ENCODE measurements at places on chromosomes 5 and 9.

DNA sequence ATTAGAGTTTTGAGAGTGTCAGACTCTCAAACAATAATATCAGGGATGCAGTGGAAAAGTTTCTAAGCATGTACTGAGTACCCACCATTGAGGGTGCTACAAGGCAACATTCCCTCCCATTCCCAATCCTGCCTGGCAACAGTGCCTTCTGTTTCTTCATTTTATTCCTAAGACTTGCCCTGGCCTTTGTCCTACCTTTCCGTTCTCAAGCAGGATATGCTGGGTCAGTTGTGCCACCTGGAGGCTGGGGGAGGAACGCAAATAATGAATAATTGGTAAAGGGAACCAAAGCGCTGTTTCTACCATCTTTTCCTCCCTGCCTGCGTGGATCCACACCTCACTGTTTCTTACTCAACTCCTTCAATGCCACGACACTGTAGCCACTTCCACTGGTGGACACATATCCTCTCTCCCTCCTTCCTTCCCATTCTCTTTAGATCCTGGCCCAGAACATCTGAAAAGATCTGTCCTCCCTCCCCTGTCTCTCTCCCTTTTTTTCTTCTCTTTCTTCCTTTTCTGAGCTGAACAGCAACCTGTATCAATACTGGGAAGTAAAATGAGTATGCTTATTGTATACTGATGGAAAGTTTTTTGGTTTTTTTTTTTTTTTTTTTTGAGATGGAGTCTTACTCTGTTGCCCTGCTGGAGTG, 149.5 kb downstream of the C9orf152 start:
- peak; percentile 50 for ATAC-seq

DNA sequence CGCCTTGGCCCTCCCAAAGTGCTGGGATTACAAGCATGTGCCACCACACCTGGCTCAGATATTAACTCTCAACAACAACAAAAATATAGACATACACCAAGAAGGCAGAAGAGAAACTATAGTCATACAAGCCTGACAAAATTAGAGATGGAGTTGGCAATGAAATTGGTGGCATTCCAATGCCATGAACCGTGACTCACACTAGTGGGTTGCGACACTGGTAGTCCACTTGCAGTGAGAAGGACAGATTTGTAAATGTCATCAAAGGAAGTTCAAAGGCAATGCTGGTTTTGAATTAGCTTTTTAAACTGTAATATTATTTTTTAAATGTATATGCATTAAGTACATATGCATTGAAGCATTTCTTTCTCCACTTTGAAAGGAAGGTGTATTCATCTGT, 8.5 kb upstream of the DNAJC25 start:
- ATAC-seq, result no peak

GRCh38 chr9:811106-811531, 30.4 kb upstream of the DMRT1 start:
- ATAC-seq, result no peak

GRCh38 chr5:79772651-79773050, 83.0 kb downstream of the CMYA5 start:
- ATAC-seq, result no peak

GRCh38 chr5:179865491-179866240, 7.0 kb upstream of the MRNIP start:
- ATAC-seq, result no peak

DNA sequence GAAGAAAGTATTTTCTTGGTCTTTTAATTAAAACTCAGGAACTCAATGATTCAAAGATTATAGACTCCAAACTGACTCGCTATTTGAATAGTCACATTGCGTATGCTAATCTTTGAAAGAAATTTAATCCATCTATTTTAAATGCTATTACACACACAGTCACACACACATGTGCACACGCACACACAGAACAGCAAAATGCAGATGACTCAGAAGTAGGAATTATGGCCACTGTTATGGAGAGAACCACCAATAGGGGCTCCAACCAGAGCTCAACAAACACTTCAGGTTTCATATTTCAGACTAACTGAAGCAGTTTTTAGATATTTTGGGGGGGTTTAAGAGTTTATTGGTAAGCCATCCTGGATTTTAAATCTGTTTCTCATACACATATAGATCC, 1917.9 kb downstream of the EFNA5 start:
- no peak for ATAC-seq

DNA sequence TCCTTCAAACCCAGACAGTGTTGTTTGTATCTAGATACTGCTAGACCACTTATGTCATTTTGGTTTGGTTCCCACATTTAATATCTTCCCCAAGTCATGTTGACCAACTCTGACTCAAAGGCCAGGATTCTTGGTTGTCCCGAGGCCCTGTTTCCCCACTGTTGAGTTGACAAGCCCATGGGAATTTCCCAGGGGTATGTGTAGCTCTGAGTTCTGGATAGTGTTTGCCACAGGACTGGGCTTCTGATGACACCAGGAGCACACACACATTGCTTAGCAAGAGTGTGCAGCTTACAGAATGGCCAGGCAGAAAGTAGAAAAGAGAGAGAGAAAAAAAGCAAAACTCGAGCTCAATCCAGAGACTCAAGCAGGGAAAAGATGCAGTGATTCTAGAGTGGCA, 214.4 kb downstream of the NXNL2 start:
- ATAC-seq, result no peak

GRCh38 chr5:135356522-135357318, 42.3 kb downstream of the MACROH2A1 start:
- ATAC-seq, result no peak

DNA sequence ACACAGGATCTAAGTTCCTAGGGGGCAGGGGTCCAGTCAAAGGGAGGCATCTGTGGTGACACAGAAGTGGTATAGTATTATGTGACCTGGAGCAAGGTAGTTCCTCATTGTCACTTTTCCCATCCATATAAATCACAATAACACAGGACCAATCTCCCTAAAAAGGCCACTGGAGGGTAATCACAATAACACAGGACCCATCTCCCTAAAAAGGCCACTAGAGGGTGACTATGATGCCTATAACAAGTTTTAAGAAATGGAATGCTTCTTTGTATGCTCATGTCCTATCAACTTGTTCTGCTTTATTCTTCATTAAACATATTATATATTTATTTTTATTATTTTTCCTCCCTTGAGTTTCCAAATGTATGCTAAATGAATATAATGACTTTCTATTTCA, 254.6 kb downstream of the ASTN2 start:
- no peak for ATAC-seq

- peak; percentile 82 for ATAC-seq
Measured at GRCh38 chr9:5554254-5554653, 43.9 kb downstream of the PDCD1LG2 start.

DNA sequence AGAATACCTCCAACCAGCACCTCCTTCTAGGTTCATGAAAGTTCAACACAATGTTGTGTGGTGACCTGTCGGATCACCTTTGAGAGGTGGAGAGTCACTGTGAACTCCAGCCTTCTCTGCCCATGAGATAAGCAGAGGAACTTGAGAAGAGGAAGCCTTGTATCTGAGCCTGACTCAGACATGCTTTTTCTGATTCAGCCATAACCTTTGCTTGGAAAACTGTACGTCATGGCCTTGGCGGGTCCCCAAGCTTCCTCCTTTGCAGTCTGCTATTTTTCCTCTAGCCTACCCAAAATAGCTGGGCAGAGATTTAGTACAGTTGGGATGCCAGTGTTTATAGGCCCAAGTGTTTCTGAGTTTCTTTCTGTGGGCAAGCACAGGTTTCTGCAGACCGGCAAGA, 274.7 kb downstream of the CETN3 start:
- no peak for ATAC-seq

DNA sequence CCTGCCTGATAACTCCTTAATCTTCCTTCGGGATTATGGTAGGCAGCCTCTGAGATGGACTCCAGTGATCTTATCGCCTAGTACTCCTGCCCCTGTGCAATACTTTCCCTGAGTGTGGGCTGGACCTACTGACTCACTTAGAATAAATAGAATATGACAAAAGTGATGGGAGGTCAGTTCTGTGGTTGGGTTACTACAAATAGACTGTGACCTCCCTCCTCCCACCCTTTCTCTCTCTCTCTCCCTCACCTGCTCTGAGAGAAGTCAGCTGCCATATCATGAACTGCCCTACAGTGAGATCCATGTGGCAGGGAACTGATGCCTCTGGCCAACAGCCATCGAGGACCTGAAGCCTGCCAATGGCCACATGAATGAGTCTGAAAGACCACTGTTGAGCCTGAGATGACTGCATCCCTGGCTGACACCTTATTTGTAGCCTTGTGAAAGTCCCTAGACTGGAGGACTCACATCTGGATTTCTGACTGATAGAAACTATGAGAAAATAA, 31.7 kb downstream of the NRG2 start:
- ATAC-seq, result peak; percentile 60

DNA sequence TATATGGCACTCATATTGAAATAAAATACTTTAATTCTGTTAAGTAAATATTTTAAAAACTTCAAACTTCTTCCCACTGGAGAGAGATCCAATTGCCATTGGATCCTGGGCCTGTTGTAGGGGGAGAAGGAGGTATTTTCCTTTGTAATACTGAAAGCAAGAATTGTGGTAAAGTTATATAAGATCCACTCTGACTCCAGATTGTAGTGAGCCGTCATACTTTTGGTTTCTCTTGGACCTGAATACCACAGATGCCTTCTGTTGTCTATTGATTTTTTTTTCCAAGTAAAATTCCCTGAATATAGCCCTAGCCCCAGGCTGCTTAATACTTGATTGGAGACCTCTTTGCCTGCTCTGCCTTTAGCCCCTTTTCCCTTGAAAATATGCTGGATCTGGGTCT, 86.9 kb downstream of the ATG10 start:
- no peak for ATAC-seq

GRCh38 chr5:173015598-173016455, 32.3 kb downstream of the ATP6V0E1 start:
- ATAC-seq, result no peak

- ATAC-seq, result no peak
Measured at GRCh38 chr9:121649476-121650216, 1.8 kb upstream of the DAB2IP start.

DNA sequence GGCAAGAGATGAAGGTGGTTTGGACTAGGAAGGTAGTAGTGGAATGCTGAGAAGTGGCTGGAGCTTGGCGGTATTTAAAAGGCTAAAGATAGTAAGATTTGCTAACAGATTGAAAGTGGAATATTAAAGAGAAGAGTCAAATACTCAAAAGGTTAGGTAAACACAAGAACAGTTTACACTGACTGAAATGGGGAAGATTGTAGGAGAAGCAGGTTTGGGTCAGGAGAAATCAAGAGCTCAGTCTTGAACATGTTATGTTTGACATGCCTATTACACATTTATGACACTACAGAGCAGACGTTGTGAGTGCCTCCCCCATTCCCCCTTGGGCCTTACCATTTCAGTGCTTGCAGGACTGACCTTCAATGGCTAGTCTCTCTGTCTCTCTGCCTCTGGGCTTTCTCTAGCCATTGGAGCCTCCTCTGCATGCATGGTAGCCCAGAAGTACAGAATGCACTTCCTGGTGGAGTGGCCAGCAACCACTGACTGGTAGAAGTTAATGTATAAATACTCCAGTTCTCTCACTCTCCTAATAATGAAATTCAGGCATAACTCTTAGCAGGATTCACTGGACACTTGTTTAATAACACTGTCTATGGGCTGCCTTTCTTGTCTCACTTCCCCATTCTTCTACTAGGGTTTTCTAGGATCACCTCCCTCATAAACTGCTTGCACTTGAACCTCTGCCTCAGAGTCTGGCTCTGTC, 56.8 kb downstream of the HMGCS1 start:
- peak; percentile 55 for ATAC-seq

- ATAC-seq, result no peak
Measured at GRCh38 chr9:15961217-15961616, 408.4 kb downstream of the CCDC171 start.

- ATAC-seq, result no peak
Measured at GRCh38 chr5:2184026-2184366, 301.3 kb upstream of the IRX4 start.

DNA sequence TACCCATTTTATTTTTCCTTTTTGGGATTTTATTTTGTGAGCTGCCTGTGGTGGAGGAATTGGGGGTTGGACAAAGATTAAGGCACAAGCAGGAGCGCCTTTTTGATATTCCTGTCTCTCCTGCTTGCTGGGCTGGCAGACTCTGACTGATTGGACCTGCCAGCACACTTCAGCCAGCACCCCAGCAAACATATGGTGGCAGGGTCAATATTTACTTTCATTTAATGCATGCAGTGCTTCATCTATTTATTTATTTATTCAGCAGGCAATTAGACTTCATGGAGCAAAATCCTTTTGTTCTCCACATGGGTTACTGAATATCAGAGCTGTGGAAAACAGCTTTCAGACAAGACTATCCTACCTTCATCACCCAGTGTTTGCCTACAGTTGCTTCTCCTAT, 48.4 kb upstream of the EPB41L4A start:
- ATAC-seq, result no peak

DNA sequence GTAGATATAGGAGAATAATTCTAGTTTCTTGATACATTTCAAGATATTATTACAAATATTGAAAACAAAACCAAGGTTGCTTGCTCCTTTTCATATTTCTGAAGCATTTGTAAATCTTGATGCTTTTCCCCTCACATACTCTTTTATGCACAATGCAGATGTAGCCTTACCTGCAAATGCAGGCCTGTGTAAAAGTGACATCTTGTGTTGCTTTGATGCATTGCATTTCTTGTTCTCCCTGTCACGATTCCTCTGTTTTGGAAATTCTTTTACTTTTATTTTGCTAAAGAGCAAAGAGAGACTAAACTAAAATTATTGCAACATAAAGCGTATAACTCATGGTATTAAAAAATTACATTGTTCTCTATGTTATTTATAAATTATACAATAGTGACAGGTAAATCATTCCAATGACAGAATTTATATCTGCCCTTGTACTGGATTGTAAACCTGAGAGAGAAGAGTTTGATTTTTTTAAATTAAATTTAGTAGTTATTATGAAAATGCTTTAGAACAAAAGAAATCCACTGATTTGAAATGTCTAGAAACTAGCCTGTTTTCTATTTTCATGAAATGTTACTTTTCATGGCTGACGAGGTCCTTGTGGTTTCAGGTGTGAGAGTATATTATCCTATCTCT, 970.0 kb downstream of the MAT2B start:
- ATAC-seq, result no peak

DNA sequence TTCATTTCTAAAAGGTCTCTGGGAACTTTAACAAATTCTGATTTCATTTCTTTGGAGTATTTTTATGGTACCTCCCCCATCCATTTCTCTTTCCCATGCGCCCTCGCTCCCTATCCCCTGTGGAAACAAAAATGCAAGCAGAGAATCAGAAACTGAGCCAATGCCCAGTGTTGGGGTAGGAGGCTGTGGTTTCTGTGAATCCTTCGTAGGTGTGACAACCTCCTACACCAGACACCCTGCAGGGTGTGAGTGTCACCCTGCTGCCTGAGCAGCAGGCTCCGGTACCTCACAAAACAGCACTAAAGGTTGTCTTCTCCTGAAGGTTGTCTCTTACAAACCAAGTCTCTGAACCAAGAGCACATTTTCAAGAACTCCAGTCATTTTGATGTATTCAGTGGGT, 103.8 kb upstream of the CTSL start:
- ATAC-seq, result no peak

DNA sequence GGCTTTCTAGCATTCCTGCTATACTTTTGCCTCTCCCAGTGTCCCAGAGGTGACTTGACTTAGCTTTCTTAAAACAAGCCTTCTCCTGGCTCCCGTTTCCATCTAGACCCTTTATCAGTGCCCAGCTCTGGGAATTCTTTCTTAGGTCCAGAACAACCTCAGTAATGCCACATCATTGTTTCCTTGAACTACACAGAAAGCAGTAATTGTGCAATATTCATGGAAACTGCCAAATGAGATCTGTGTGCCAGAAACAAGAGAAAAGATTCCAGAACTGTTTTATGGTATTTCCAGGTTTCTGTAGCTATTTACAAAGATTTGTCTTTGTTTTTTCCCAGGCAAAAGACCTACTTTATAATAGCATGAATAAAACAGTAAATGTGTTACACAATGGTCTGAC, 391.3 kb downstream of the SLCO4C1 start:
- no peak for ATAC-seq

GRCh38 chr5:114419067-114419388, 57.2 kb downstream of the KCNN2 start:
- peak; percentile 34 for ATAC-seq
